Peyer's patch (tissue), 4 donors: ENCODE measurements at places on chromosomes 3 and 15. TPM values are rescaled to one million over a fixed set of nuclear protein-coding genes. Genes with fewer than 3 reads are reported as not detected.

The SEMA3B gene
- 56.1 TPM for total RNA-seq

The PLA2G4D gene
- total RNA-seq: not detected

The NME9 gene
- not detected for total RNA-seq

The ALPK3 gene
- 0.18 TPM for total RNA-seq

- no peaks in the 10 kb centered on the region for H3K27me3 ChIP-seq
- peaks cover 5% of the 10 kb centered on the region for H3K4me1 ChIP-seq
- no peak overlapping the region for H3K4me3 ChIP-seq
- no peak for DNase-seq
- H3K27ac ChIP-seq: peak overlapping the region; percentile 54
- H3K36me3 ChIP-seq: no peaks in the 10 kb centered on the region
Observed at GRCh38 chr3:171804618-171805389, 5.5 kb downstream of the PLD1 start.

DNA sequence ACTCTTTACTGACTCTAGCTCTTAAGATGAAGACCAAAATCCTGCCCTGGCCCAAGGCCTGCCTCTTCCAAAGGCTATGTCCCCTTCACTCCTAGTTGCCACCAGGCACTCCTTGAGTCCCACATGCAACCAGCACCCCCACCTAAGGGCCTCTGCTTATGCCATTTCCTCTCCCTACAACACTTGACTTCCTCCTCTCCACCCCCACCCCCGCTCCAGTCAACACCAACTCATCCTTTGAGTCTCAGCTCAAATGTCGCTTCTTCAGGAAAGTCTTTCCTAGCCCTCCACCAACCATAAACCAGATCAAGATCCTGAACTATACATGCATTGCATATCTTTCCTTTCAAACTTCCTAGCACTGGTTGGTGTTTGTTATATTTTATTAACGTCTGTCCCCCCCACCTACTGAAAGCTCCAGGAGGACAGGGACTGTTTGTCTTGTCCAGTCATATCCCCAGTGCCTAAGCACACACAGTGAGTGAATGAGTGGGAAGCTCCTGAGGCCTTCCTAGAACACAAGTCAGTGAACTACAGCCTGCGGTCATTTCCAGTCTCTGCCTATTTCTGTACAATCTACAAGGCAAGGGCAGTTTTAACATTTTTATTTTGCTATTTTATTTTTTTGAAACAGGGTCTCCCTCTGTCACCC is 7.3 kb downstream of the TBC1D2B start:
- peak overlapping the region; percentile 87 for H3K27ac ChIP-seq
- H3K4me3 ChIP-seq: no peak overlapping the region
- H3K36me3 ChIP-seq: no peaks in the 10 kb centered on the region
- H3K27me3 ChIP-seq: no peaks in the 10 kb centered on the region
- H3K4me1 ChIP-seq: peaks cover 14% of the 10 kb centered on the region

DNA sequence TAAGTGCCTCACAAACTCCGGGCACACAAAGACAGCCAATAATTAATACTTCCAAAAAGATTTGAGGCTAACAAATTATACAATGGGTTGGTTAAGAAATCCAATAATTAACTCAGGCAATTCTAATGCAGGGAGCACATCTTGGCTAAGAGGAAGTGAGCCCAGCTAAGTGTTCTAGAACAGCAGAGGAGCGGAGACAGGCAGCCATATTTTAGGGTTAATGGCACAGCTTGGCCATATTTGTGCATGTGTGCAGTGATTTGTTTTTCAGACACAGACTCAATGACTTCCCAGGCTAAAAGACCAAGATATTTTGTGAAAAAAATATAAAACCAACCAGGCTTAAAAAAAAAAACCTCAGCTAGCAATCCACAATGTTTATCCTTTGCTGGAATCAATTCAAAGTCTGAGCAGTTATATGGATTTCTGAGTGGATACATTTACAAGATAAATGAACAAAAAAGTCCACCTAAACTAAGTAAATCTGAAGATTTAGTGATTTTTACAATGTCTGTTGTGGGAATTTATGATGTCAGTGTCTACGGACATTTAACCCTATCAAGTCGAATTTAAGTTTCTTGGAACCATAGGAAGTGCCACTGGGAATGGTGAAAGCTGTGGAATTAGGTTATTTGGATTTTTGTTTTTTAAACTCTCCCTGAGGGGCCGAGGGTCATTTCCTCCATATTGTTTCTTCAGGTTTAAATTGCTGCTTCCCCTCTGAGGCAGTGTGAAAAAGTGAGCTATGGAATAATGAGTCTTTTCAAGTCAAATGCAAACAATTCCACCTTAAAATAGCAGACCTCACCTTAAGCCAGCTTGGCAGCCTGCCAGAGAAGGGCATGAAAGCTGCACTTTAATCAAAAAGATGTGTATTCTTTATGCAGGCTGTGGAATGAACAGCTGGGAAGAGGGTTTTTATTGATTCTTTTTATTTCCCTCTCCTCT is 413.7 kb upstream of the TBL1XR1 start:
- H3K4me1 ChIP-seq: no peaks in the 10 kb centered on the region
- DNase-seq: no peak
- no peak overlapping the region for H3K27ac ChIP-seq
- H3K27me3 ChIP-seq: no peaks in the 10 kb centered on the region

- H3K4me1 ChIP-seq: no peaks in the 10 kb centered on the region
- H3K27me3 ChIP-seq: no peaks in the 10 kb centered on the region
- no peak overlapping the region for H3K4me3 ChIP-seq
- H3K36me3 ChIP-seq: no peaks in the 10 kb centered on the region
- H3K27ac ChIP-seq: no peak overlapping the region
Observed at GRCh38 chr15:88365124-88365523, 102.1 kb downstream of the MRPL46 start.

- H3K36me3 ChIP-seq: no peaks in the 10 kb centered on the region
- no peak for DNase-seq
- H3K4me1 ChIP-seq: no peaks in the 10 kb centered on the region
- H3K4me3 ChIP-seq: no peak overlapping the region
Observed at GRCh38 chr15:79357566-79357965, 46.7 kb downstream of the TMED3 start.

DNA sequence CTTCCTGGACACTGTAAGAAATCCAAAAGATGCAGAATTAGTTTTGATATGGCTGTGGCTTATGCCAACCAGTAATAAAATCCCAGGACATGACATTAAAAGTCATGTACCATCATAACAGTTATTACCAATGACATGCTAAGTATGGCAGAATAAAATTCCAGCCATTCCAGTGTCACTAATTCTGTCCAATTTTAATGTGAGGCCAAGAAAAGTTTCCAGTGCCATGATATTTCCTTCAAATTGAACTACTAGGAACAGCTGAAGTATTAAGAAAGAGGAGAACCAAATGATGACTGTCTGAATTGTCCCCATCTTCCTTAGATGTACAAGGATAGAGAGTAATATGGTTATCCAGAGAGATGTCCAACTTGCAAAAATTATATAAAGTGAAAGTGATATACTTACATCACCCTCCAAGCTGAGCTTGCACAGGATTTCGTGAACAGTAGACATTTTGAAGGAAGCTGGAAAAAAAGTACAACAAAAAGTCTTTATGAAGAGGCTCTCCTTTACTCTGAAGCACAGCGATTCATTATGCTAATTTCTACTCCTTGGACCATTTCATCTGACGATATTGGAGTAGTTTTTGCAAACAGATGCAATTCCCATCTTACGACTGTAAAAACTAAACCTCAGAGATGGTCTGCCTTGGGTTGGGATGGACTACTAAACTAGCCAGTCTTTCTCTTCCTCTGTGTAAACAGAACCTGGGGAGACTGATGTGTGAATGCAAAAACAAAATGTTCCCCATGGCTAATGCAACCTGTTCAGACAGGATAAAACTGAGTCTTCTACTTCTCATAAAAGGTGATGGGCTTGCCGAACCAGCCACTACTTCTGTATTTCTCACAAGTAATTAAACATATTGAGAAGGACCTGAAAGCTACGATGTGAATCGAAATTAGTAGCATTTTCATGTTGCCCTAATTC is 11.9 kb downstream of the ANXA2 start:
- DNase-seq: no peak

DNA sequence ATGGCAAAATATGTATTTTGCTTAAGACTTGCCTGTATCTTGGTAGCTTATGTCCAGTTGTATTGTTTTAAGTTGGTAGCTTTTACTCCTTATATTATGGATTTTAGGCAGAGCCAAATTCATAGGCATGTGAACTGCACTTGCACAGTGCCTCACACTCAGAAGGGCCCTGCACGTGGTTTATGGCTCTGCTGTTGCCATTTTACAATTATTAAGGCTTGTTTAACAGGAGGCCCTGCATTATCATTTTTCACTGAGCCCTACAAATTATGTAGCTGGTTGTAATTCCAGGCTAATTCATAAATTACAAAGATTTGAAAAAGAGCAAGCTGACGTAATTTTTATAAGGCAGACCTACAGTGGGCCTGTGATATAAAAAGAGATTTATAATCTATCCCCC is 537.6 kb upstream of the UBE2E2 start:
- H3K36me3 ChIP-seq: no peaks in the 10 kb centered on the region
- H3K27ac ChIP-seq: no peak overlapping the region
- H3K4me1 ChIP-seq: no peaks in the 10 kb centered on the region
- DNase-seq: no peak
- no peaks in the 10 kb centered on the region for H3K27me3 ChIP-seq

DNA sequence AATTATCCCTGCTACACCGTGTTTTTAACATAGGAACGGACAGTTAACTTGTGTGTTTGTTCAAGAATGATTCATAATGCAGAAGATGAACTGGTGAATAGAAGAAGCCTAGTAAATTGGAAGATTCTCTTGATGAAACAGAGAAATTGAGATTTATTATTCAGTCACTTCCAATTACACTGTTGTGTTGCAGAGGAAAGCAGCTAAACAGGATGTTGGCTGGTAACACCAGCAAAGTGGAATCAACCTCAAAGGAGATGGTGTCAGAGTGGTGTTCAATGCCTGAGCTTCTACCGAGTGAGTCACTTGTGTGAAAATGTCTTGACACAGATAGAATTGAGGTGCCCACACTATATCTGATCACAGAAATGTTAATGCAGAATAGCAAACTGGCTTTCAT is 399.6 kb downstream of the LPP start:
- no peaks in the 10 kb centered on the region for H3K36me3 ChIP-seq
- no peak for DNase-seq
- H3K4me3 ChIP-seq: no peak overlapping the region
- no peak overlapping the region for H3K27ac ChIP-seq

- no peaks in the 10 kb centered on the region for H3K27me3 ChIP-seq
- DNase-seq: no peak
- peak overlapping the region; percentile 90 for H3K27ac ChIP-seq
- H3K4me3 ChIP-seq: peak overlapping the region; percentile 65
- no peaks in the 10 kb centered on the region for H3K36me3 ChIP-seq
- no peaks in the 10 kb centered on the region for H3K4me1 ChIP-seq
Observed at GRCh38 chr15:92903631-92903965, 3.5 kb downstream of the CHD2 start.

DNA sequence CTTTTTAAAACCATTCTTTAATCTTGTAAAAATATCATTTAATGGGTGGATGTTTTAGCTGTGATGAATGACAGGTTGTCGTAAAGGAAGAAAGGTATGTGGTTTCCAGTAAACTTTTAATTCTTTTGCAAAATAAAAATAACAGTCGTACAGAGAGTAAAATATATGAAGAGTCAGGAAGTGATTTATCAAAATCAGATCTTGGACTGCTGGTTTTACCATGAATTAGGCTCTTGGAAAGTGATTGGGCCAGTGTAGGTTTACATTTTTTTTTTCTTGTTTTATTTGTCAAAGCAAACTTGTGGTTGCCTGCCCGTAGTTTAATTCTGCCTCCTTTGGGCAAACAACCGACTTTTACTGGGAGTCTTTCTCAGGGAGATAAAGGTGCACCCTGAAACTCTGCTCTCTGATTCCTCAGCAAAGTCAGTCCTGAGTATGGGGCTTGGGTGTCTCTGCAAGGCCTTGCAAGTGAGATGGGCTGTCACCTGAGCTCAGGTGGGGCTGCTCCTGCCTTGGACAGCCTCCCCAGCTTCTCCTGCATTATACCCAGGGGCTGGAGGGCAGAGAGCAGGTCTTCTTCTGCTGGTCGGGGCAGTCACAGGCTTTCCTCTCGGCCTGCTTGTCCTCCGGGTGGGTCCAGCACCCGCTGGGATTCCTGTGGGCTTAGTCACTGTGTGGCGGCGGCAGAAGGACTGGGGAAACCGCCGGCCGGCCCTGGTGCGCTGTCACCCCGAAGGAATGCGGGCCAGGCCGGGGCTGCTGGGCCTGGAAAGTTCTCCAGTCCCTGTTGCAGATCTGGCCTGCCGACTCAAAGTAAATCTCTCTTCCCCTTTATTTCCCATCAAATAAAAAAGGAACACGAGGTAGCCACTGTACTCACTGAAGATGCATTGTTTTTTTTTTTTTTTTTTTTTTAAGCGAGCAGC is 79.0 kb downstream of the IGF1R start:
- H3K27me3 ChIP-seq: no peaks in the 10 kb centered on the region
- DNase-seq: peak; percentile 36

- no peaks in the 10 kb centered on the region for H3K4me1 ChIP-seq
- no peak overlapping the region for H3K27ac ChIP-seq
- H3K27me3 ChIP-seq: no peaks in the 10 kb centered on the region
- H3K36me3 ChIP-seq: no peaks in the 10 kb centered on the region
Observed at GRCh38 chr3:181278468-181279238, 289.1 kb upstream of the DNAJC19 start.

- H3K27ac ChIP-seq: no peak overlapping the region
- no peak for DNase-seq
- H3K4me1 ChIP-seq: no peaks in the 10 kb centered on the region
- no peaks in the 10 kb centered on the region for H3K27me3 ChIP-seq
- H3K4me3 ChIP-seq: no peak overlapping the region
Observed at GRCh38 chr3:148790851-148791735, 36.5 kb upstream of the CPB1 start.

DNA sequence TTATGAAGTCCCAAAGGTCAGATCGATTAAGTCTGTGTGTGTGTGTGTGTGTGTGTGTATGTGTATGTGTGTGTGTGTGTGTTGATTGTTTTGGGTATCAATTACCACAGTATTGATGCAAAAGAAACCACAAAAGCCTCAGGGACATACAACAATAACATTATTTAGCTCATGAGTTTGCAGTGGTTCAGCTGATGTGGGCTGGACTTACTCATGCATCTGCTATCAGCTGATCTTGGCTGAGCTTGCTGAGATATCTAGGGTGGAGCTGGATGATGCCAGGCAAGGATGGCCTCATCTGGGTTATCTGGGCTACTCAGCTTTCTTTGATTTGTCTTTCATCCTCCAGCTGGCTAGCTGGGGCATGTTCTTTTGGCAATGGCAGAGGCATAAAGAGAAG is 82.4 kb upstream of the PRR23C start:
- no peaks in the 10 kb centered on the region for H3K4me1 ChIP-seq
- no peak for DNase-seq
- H3K4me3 ChIP-seq: no peak overlapping the region
- H3K36me3 ChIP-seq: no peaks in the 10 kb centered on the region

DNA sequence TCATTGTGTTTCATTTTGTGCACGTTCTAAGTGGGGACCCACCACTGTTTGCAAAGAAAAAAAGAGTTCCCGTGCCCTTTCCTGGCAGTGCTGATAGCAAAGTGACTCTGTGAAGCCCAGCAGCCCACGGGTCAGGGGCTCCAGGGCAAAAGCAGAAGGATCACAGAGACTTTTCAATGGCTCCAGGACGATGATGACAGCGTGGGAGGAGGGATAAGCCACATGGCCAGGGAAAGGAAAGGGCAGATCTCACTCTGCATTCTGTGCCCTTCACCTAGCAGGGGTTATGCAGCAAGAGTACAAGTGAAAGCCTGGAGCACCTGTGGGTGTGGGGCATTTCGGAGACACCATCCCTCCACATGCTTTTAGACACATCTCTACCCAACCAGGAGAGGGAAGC is 35.4 kb downstream of the SEMA5B start:
- H3K4me3 ChIP-seq: no peak overlapping the region
- H3K36me3 ChIP-seq: no peaks in the 10 kb centered on the region
- H3K4me1 ChIP-seq: no peaks in the 10 kb centered on the region

- H3K4me3 ChIP-seq: no peak overlapping the region
- peaks cover 18% of the 10 kb centered on the region for H3K4me1 ChIP-seq
- DNase-seq: no peak
Observed at GRCh38 chr15:78807359-78807758, 3.9 kb downstream of the ADAMTS7 start.
